ENCODE measurements at places on chromosomes 6 and 20. TPM values are rescaled to one million over a fixed set of nuclear protein-coding genes. Genes with fewer than 3 reads are reported as not detected.

PPP1R3G gene
- polyA plus RNA-seq = 0.09 TPM

WFDC12 gene
- not detected for polyA plus RNA-seq

SYCP2 gene
- 0.30 TPM for polyA plus RNA-seq

GSTA2 gene
- not detected for polyA plus RNA-seq

SIRPD gene
- not detected for polyA plus RNA-seq

PCIF1 gene
- polyA plus RNA-seq = 41.3 TPM

MEI4 gene
- not detected for polyA plus RNA-seq

ADGB gene
- not detected for polyA plus RNA-seq

THBD gene
- polyA plus RNA-seq = 10.8 TPM

PRPH2 gene
- 0.66 TPM for polyA plus RNA-seq

CAGE1 gene
- polyA plus RNA-seq = 0.08 TPM

LPA gene
- not detected for polyA plus RNA-seq

REM1 gene
- polyA plus RNA-seq = 1.4 TPM

SLC17A2 gene
- not detected for polyA plus RNA-seq

ZSCAN31 gene
- polyA plus RNA-seq = 2.3 TPM

KATNA1 gene
- 29.1 TPM for polyA plus RNA-seq

RSPH4A gene
- polyA plus RNA-seq = 0.22 TPM

DCDC2 gene
- polyA plus RNA-seq = 1.1 TPM

ZC3H12D gene
- polyA plus RNA-seq = 0.26 TPM

HSPA12B gene
- 4.0 TPM for polyA plus RNA-seq

KCNG1 gene
- polyA plus RNA-seq = 0.03 TPM

COX4I2 gene
- polyA plus RNA-seq = 13.2 TPM

MEP1A gene
- polyA plus RNA-seq = 0.21 TPM

DIDO1 gene
- 23.9 TPM for polyA plus RNA-seq

CCN5 gene
- 14.8 TPM for polyA plus RNA-seq

SULF2 gene
- polyA plus RNA-seq = 10.5 TPM

BPIFA1 gene
- not detected for polyA plus RNA-seq

PPARD gene
- polyA plus RNA-seq = 25.0 TPM

All from psoas muscle (tissue), 8 donors.